ENCODE measurements at places on chromosomes 1 and 21.

DNA sequence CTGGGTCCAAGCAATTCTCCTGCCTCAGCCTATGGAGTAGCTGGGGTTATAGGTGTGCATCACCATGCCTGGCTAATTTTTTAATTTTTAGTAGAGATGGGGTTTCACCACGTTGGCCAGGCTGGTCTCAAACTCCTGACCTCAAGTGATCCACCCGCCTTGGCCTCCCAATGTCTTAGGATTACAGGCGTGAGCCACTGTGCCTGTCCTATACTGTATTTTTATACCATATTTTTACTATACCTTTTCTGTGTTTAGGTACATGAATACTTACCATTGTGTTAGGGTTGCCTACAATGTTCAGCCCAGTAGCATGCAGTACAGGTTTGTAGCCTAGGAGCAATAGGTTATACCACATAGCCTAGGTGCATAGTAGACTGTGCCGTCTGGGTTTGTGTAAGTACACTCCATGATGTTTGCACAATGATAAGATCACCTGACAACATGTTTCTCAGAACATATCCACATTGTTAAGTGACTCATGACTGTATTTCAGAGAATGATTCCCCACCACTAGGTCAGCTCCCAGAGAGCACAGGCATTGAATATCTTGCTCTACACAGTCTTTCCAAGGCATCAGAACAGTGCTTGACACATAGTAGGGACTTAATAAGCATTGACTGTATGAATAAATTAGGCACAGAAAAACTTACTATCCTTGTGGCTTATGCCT is 6.0 kb upstream of the CITED4 start:
- no peak for DNase-seq

DNA sequence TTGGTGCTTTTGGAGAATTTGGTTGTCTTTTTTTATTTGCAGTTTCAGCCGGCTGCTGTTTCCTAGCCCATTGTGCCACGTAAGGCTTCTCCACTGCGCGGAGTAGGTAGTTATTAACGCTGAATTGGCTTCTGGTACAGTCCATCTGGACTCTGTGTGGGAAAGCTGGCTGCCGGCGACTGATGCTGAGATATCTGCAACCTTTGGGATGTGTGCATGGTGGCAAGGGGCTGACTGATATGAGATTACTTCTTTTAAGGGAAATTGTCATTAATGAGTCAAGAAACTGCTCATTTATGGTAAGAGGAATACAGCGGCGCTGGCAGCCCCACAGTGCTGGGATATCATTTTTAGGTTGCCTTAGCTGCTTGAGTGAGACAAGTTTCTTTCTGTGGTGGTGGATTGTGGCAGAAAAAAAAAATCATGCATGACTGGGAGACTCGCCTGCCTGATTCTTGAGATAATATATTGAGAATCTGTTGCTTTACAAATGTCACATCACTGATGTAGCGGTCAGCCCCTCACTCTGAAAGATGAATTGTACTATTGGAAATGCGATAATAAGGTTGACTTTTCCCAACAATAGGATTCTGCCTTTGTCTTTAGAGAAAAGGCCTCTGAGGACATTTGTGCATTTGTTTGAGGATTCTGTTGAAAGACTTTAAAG is 2.5 kb upstream of the ELAVL4 start:
- DNase-seq, result no peak

DNA sequence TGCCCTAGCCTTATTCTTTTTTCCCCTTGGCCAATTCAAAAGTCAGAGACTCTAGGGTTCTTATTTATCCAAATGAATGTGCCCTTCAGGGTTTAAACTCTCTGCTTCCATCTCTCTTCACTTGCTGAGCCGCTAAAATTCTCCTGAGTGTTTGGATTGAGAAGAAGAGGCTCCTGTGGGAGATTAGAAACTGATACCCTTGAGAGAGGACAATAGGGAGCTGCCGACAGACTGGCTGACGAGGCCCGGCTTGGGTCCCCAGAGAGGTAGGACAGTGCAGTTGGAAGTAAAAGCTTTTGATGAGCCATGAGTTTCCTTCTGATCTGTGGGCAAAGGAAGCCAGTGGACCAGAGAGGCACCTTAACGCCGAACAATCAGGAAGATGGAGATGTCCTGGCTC is 41.3 kb upstream of the UBE2U start:
- DNase-seq, result no peak

DNA sequence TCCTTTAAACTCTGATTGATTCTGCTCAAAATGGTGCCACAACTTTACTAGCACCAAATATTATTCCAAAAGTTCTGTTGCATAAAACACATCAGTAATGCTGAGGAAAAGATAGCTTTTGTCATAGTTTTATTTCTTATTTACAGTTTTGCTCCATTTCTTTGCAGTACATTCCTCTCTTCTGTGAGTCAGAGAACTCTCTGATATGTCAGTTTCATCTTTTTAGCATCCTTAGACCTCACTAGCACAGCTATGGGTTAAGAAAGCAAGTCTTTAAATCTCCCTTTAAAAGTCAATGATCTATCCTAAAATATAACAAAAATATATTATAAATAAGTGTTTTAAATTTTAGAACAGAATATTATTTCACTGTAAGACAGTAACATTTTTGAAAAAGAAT is 356.6 kb upstream of the SNX7 start:
- no peak for DNase-seq

DNA sequence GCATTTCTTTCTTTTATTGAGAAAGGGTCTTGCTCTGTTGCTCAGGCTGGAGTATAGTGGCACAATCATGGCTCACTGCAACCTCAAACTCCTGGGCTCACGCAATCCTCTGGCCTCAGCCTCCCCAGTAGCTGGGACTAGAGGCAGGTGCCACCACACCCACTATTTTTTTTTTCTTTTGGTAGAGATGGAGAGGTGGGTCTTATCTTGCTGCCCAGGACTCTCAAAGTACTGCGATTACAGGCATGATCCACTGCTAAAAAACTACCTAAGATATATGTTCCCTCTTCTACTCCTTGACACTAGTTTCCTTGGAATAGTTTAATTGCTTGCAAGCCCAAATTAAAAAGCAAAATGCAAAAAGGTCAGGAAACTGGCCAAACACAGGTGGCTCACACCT is 56.9 kb upstream of the GUCA2A start:
- DNase-seq, result no peak

DNA sequence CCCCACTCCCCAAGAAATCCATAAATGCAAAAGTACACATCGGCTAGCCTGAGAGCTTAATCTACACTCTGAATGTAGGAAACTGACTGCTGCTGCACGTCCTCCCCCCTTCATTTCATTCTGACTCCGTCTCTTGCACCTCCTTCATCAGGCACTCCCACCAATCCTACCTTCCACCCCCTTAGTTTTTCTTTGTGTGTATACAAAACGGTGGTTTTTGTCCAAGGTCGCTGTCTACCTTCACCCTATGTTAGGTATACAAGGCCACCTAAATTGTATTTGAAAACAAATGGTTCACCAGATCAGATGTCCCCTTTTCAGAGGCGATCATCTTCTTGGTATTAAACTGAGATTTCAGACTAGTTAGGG is 1.9 kb downstream of the WDR26 start:
- no peak for DNase-seq

DNA sequence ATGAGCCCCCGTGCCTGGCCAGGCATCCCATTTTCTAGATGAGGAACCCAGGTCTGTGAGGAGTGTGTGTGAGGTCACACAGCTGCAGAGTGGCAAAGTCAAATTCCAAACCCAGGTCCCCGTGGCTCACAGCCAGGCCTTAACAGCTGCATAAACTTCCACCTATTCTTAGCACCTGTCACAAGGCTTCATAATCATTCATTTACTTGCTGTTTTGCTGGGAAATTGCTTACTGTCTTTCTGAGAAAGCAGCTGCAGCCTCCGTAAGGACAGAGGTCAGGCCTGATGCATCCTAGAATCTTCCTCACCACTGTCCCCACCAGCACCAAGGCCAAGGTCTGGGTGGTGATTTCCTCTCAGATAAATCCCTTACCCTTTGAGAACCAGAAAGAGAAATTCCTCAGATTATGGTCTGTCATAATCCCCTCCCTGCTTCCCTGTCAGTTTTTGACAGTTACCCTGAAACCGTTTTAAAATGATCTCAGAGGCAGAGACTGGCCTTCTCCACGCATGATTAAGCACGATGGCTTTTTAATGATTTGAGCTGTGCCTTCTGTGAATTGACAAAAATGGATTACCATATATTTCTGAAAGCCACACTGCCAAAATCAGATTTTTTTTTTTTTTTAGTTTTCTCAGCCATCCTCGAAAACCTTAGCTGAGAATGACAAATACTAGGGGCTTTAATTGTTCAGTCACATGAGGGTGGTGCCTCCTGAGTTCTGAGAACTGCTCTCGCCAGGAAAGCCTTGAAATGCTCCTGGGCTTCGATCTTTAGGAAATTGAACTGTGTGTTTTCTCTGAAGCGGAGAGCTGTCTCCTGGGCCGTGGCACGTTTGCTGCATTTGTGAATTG is 70.0 kb upstream of the SELENON start:
- no peak for DNase-seq

DNA sequence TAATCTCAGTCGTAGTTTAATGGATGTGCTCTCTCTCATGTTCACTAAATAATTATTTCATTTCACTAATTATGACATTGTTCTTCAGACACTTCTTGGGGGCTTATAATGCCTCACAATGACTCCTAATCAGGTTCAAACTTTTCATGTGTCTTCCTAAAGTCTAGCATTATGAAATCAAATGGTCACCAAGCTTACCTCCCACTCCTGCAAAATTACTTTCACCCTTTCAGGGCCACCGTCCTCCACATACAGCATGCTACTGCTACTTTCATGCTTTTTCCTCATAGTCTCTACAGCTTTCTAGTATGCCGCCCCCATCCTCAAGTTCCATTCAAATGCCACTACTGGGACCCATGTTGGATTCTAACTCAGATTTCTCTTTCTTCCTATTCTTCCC is 59.8 kb upstream of the C1orf53 start:
- no peak for DNase-seq

GRCh38 chr1:107524301-107524700 is 383.5 kb downstream of the NTNG1 start:
- DNase-seq, result no peak

DNA sequence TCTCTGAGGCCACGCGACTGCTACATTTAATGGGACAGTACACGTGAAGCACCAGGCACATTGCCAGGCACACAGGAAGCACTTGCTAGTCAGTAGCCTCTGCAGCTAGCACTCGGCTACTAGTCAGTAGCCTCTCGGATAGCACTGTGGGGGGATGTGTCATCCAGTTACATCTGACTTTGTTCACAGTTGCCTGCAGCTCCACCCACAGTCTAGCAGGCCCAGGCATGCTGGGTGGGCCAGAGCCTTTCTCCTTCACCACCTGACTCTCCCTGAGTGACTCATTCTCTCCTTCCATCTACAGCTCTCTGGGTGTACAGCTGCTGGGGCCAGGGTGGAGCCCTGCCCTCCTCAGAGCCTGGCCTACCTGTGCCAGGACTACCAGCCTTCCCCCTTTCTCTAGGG is 51.5 kb downstream of the PTPRF start:
- DNase-seq, result no peak

GRCh38 chr1:44524655-44525500 is 119.8 kb downstream of the RNF220 start:
- no peak for DNase-seq
